ENCODE measurements at places on chromosomes 12 and 14.
A peak's percentile ranks its signal among the peaks of the same experiment; 100 is the strongest.

DNA sequence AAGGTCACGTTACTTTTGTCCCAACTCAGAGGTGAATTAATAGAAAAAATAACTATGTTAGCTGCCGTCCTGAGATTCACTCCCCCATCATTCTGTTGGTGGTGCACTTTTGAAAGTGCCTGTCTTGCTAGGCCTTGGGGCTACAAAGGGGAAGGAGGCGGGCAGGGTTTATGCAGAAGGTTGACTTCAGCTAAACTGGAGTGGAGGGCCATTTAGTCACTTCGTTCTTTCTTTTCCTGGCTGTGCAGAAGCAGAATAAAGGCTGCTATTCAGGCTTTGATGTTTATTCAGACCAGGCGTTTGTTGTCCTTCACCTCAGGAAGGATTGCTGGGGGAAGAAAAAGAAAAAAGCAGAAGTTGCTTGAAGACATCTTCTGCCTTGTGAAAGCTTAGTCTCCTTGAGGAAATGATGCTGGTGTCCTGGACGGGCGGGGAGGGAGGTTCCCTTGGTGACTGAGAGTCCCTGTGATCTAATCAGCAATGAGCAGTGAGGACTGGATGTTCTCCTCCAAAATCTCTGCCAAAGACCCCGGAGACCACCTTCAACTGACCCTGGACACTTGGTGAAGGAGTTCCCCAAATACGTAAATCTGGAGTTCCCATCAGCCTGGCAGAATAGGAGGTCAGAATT is 4.0 kb downstream of the GLT1D1 start:
- H3K36me3 ChIP-seq, result no peaks in the 10 kb centered on the region
- H3K4me3 ChIP-seq, result no peak overlapping the region
- peaks cover 25% of the 10 kb centered on the region for H3K27me3 ChIP-seq
- no peaks in the 10 kb centered on the region for H3K4me1 ChIP-seq

DNA sequence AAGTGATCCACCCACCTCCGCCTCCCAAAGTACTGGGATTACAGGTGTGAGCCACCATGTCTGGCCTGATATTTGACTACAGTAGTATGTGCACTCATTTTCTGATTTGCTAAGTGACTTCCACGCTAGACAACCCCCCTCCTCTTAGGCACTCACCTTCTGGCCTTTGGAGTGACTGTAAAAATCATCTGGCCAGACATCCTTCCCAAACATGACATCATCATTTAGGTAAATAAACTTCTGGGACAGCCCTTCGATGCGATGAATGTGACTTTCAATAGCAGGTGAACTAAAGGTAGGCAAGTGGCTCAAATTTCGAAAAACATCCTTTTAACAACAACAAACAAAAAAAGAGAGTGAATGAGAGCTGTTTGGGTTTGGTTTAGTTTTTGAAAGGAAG is 30.6 kb upstream of the SYCP3 start:
- no peak for DNase-seq
- H3K27me3 ChIP-seq, result no peaks in the 10 kb centered on the region
- peaks cover 40% of the 10 kb centered on the region for H3K36me3 ChIP-seq
- H3K27ac ChIP-seq, result no peak overlapping the region
- no peak overlapping the region for H3K4me3 ChIP-seq

GRCh38 chr14:101363261-101363555 is 198.1 kb upstream of the DIO3 start:
- peaks cover 18% of the 10 kb centered on the region for H3K27me3 ChIP-seq
- H3K36me3 ChIP-seq, result no peaks in the 10 kb centered on the region
- H3K4me3 ChIP-seq, result no peak overlapping the region

GRCh38 chr14:47103771-47104170 is 452.2 kb upstream of the RPL10L start:
- no peak overlapping the region for H3K27ac ChIP-seq
- no peaks in the 10 kb centered on the region for H3K27me3 ChIP-seq
- H3K36me3 ChIP-seq, result no peaks in the 10 kb centered on the region
- no peak for DNase-seq
- H3K4me1 ChIP-seq, result no peaks in the 10 kb centered on the region

DNA sequence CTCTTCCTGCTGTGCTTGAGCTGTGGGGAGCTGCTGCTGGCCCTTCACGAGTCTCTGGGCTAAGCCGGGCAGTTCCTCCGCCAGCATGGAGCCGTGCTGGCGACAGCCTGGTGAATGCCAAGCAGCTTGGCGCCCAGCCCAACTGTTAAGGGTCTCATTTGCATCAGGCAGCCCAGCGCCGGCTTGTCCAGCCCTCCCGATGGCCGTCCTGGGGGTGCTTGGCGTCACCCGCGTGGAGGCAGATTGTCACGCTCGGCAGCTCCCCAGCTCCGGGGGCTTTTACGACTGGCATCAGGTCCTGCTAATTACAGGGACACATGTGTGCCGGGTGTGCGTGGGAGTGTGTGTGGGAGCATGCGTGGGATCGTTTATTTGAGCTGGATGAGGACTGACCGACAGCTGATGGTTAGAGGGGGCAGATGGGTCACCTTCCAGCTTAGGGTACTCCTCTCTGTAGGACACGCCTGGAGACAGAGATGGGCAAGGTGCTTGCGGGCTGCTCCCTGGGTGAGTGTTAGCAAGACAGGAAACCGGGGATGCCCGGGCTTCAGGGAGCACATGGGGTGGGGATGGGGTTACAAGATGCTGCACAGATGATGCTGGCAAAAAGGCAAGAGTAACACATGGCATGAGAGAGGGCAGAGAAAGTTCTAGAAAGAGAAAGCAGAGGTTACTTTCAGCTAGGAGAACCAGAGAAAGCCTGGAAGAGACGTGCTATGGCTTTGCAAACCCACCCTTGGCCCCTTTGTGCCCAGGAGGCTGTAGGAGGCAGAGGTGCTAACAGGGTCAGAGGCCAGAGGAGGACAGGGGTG is 64.1 kb downstream of the KIF26A start:
- no peaks in the 10 kb centered on the region for H3K4me1 ChIP-seq
- H3K36me3 ChIP-seq, result no peaks in the 10 kb centered on the region
- no peak overlapping the region for H3K27ac ChIP-seq

- H3K4me1 ChIP-seq, result peaks cover 15% of the 10 kb centered on the region
- DNase-seq, result no peak
- H3K27ac ChIP-seq, result no peak overlapping the region
- no peaks in the 10 kb centered on the region for H3K36me3 ChIP-seq
Measured at GRCh38 chr14:75450381-75451276, 22.8 kb downstream of the JDP2 start.

DNA sequence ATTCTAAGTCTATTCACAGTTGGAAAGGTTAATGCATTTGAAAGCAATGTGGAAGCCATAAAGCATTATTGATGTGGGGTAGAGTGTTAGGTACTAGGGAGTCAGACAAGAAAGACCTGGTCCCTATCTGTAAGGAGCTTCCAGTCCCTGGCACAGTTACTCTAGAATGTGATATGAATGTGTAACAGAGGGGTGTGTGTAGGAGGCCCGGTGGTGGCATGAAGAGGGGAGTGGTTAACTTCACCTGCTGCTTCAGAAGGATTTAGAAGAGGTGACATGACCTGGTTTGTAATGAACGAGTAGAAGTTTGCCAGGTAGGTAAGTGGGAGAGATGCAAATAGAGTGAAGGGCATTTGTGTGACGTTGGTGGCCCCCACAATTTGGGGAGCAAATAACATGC is 15.1 kb upstream of the GALNT6 start:
- H3K4me1 ChIP-seq, result peaks cover 7% of the 10 kb centered on the region
- H3K27me3 ChIP-seq, result no peaks in the 10 kb centered on the region
- H3K36me3 ChIP-seq, result no peaks in the 10 kb centered on the region
- DNase-seq, result no peak
- no peak overlapping the region for H3K4me3 ChIP-seq

DNA sequence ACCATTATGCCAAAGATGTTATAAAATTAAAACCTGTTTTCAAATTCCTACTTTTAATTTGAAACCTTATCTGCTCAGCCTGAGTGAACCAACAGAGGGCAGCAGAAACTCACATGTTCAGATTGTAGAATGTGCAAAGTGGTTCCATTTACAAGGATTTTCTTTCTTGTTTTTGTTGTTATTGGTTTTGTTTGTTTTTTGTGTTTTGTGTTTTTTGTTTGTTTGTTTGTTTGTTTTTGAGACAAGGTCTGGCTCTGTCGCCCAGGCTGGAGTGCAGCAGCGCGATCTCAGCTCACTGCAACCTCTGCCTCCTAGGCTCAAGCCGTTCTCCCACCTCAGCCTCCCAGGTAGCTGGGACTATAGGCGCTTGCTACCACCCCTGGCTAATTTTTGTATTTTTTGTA is 22.8 kb upstream of the GARIN2 start:
- H3K4me3 ChIP-seq, result no peak overlapping the region
- no peaks in the 10 kb centered on the region for H3K27me3 ChIP-seq
- peaks cover 6% of the 10 kb centered on the region for H3K4me1 ChIP-seq
- DNase-seq, result peak; percentile 48
- no peak overlapping the region for H3K27ac ChIP-seq

DNA sequence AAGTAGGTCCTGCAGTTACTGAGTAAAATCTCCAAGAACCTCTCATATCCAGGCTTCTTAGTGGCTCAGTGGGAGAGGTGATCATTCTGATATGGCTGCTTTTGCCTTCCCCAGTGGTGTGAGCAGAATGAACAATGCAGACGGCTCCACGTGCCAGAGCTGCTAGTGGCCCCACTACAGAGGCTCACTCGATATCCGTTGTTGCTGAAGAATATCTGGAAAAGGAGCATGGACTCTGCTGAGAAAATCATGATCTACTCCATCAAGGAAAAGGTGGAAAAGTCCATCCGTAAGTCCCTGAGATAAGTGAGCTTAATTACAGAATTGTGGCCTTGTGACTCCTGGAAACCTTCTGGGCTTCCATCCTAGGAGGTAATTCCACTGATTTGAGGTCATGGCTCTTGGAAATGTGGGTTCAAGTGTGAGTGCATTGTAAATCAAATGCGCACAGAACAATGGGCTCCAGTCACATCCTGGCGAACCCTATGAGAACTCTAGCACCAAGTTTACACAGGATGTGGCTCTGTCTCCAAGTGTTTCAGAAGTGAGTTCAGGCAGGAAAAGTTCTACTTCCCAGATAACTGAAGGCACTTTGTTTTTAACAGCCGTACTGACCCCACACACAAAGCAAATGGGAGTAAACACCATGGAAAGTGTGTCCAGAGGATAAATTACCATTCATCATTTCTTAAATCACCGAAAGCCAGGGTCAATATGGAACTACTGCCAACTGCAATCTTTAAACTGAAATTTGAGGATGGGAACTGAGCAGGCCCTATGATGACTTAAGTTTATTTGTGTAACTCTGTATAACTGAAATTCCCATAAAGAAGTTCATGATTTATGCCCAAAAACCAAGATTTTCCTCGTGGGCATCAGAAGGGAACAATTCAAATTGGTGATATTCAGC is 51.4 kb downstream of the PLEKHG7 start:
- H3K4me3 ChIP-seq, result no peak overlapping the region
- H3K36me3 ChIP-seq, result peaks cover 2% of the 10 kb centered on the region
- peaks cover 15% of the 10 kb centered on the region for H3K27me3 ChIP-seq
- DNase-seq, result no peak
- H3K4me1 ChIP-seq, result peaks cover 8% of the 10 kb centered on the region

GRCh38 chr12:2267703-2268470 is 215.1 kb downstream of the CACNA1C start:
- no peaks in the 10 kb centered on the region for H3K4me1 ChIP-seq
- H3K36me3 ChIP-seq, result no peaks in the 10 kb centered on the region
- H3K27ac ChIP-seq, result no peak overlapping the region
- DNase-seq, result no peak

DNA sequence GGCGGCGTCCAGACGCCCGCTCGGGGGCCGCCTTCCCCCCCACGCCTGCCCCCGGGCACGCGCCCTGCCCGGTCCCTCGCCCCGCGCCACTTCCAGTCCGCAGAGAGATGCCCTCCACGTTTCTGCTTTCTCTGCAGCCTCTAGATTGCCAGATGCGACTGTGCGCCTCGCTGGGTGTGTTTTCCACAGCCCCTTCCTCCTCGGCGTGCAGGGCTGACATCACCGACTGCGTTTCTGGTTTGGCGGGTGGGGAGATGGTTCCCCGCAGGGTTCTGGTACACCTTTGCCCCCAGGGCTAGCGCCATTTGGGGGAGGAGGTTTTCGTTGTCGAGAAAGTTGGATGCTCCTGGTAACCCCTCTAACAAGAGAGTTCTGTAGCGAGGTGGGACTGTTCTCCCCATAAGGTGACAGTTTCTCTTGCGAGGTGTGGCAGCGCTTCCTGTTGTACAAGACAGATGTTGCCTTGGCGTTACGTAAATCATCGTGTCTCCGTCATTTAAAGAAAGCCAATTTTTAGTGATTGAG is 1.5 kb downstream of the CALM1 start:
- H3K36me3 ChIP-seq, result peaks cover 47% of the 10 kb centered on the region
- peak overlapping the region; percentile 99 for H3K4me3 ChIP-seq
- H3K4me1 ChIP-seq, result peaks cover 44% of the 10 kb centered on the region
- no peaks in the 10 kb centered on the region for H3K27me3 ChIP-seq
- H3K27ac ChIP-seq, result peak overlapping the region; percentile 99
- peak; percentile 82 for DNase-seq

GRCh38 chr12:581321-581720 is 81.9 kb downstream of the NINJ2 start:
- no peak overlapping the region for H3K27ac ChIP-seq
- DNase-seq, result no peak
- H3K36me3 ChIP-seq, result no peaks in the 10 kb centered on the region
- no peak overlapping the region for H3K4me3 ChIP-seq
- H3K27me3 ChIP-seq, result no peaks in the 10 kb centered on the region
- H3K4me1 ChIP-seq, result peaks cover 7% of the 10 kb centered on the region

DNA sequence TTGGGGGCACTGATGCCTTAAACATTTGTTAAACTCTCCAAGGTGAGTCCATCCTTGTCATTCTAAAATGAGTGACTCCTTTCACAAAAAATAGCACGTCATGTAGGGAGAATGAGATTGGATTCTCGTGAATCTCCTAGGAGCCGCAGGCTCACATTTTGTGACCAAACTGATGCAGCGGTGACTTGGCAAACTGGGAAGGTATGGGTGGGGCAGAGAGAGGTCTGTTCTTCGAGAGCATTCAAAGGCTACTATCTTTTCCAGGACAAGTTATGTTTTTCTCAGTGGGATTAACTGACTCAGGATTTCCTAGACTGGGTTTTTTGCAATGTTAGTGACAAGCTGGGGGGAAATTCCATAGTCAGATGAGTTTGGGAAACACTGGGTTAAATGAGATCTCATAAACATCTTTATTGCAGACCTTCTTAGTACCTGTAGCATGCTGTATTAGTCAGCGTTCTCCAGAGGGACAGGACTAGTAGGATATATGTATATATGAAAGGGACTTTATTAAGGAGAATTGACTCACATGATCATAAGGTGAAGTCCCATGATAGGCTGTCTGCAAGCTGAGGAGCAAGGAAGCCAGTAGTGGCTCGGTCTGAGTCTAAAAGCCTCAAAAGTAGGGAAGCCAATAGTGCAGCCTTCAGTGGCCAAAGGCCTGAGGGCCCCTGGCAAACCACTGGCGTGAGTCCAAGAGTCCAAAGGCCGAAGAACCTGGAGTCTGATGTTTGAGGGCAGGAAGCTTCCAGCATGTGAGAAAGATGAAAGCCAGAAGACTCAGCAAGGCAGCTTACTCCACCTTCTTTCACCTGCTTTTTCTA is 61.0 kb downstream of the FOXN4 start:
- H3K27me3 ChIP-seq, result no peaks in the 10 kb centered on the region
- no peak overlapping the region for H3K4me3 ChIP-seq
- peaks cover 6% of the 10 kb centered on the region for H3K4me1 ChIP-seq
- no peak for DNase-seq

Measured in activated CD8-positive, alpha-beta memory T cell treated with anti-CD3 and anti-CD28 coated beads, Interleukin-2, amount 10 ng/mL, durations not matched to agents 7 days and 5 days (primary cell).